ENCODE measurements at places on chromosomes 12 and 14. TPM values are rescaled to one million over a fixed set of nuclear protein-coding genes. Genes with fewer than 3 reads are reported as not detected.

DNA sequence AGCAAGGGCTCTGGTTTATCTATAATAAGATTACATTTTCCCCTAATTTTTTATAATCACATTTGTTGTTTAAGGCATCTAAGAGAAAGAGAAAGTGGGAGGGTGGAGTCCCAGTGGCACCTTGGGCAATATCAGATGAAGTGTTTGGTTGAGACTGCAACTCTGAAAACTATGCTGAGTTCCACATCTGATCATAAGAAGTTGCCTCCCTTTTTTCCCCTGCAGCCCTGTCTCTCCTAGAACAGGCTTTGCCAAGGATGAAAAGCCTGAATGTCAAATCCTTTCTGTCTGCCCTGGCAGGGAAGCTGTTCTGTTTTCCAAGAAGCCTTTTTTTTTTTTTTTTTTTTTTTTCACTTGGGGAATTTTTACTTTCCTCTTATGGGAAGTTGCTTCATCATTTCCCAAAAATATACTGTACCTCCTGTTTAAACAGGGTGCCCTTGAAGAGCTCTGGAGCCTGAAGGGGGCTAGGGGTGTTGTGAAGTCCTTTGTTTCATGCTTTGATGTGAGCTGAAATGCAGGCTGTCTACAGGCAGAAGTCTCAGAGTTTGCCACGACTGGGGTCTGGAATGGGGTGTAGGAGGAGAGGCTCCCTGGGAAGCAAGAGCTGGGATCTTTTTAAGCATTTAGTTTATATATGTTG, 71.3 kb downstream of the SUSD6 start:
- no peak for DNase-seq
- H3K27ac ChIP-seq = no peak overlapping the region
- peaks cover 27% of the 10 kb centered on the region for H3K4me1 ChIP-seq

Gene KRT3
- polyA plus RNA-seq = not detected

Gene TSHR
- not detected for polyA plus RNA-seq

Gene KCNMB4
- 1.7 TPM for polyA plus RNA-seq

Gene IL31
- polyA plus RNA-seq = not detected
